Stimulated activated CD8-positive, alpha-beta memory T cell treated with anti-CD3 and anti-CD28 coated beads, Interleukin-7, amount 100 ng/mL, for 1 hour (primary cell): ENCODE measurements at places on chromosomes 4 and X.

- no peak for DNase-seq
These were observed 411.3 kb downstream of the SPRY1 start for GRCh38 chr4:123807866-123808265.

- DNase-seq: no peak
These were observed 234.3 kb downstream of the HS3ST1 start for GRCh38 chr4:11194431-11194830.

DNA sequence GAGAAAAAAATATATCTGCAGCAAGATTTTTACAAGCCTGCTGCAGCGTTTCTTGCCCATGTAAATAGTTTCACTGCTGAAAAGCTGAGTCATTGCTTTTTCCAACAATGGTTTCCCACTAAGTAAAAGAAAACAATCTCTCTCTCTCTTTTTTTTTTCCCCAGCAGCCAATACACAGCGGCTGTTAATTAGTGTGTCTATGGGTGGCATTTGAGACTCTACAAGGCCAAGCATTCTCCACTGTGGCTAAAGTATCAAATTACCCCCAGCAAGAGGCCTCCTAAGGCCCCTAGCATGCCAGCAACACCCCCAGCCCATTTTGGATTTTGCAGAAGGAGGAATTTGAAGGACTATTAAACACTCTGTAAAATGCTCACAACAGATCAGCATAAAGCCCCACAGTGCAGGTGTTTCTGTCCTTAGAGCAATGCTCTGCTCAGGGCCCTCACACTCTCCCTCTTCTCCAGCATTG, 837.4 kb downstream of the TRIML1 start:
- DNase-seq: no peak

DNA sequence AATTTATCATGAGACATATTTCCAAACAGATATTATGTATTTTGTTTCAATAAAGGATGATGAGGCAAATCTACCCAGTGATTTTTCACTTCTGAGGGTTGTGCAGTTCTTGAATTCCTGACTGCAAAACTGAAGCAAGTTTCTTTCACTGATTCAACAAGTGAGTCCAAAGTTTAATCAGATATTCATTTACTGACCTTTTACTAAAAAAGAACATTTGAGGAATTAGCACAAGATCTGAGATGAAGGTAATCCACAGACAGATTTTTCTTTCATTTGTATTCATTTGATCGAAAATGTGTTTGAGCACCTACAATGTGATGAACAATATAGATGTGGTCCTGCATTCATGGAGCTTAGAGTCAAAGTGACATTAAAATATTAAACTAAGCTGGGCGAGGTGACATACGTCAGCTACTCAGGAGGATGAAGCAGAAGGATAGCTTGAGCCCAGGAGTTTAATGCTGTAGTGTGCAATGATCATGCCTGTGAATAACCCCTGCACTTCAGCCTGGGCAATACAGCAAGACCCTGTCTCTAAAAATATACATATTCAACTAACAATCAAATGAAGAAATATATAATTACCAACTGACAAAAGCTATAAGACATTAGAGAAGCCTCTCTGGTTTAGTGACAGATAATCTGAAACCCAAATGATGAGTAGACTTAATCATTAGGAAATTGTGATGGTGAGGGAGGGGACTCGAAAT, 76.6 kb downstream of the ANXA3 start:
- DNase-seq: no peak

DNA sequence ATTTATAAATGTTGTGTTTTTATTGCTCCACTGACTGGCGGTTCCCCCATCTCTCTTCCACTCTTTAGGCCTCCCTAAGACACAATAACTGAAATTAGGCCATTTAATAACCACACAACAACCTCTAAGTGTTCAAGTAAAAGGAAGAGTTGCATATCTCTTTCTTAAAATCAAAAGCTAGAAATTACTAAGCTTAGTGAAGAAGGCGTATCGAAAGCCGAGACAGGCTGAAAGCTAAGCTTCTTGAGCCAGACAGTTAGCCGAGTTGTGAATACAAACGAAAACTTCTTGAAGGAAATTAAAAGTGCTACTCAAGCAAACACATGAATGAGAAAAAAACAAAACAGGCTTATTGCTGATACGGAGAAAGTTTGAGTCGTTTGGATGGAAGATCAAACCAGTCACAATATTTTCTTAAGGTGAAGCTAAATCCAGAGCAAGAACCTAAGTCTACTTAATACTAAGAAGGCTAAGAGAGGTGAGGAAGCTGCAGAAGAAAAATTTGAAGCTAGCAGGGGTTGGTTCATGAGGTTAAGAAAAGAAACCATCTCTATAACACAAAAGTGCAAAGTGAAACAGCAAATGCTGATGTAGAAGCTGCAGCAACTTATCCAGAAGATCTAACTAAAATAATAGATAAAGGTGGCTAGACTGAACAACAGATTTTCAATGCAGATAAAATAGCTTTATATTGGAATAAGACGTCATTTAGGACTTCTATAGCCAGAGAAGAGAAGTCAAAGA, 194.0 kb upstream of the TTC29 start:
- no peak for DNase-seq

DNA sequence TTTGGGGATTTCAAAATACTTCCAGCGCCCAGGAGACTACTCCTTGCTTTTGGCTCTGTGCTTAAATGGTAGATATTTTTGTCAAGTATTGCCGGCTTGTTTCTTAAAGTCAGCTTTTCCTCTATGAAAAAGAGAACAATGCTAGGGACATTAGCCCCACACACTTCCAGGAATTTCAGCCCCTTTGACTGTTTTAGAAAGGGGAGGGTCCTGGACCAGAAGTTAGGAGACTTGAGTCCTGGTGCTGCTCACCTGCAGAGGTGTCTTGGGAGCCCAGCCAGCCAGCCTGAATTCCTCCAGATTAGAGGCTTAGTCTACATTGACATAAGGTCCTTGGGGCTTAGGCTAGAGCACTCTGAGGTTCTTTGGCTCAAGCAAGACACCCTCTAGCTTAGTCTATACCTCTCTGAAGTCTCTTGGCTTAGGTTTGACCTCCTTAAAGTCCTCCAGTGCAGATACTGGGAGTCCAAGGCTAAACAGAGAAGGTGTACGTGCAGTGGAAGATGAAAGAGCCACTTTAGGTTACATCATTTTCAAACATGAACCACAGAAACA, 1.6 kb upstream of the SETD7 start:
- DNase-seq: no peak

DNA sequence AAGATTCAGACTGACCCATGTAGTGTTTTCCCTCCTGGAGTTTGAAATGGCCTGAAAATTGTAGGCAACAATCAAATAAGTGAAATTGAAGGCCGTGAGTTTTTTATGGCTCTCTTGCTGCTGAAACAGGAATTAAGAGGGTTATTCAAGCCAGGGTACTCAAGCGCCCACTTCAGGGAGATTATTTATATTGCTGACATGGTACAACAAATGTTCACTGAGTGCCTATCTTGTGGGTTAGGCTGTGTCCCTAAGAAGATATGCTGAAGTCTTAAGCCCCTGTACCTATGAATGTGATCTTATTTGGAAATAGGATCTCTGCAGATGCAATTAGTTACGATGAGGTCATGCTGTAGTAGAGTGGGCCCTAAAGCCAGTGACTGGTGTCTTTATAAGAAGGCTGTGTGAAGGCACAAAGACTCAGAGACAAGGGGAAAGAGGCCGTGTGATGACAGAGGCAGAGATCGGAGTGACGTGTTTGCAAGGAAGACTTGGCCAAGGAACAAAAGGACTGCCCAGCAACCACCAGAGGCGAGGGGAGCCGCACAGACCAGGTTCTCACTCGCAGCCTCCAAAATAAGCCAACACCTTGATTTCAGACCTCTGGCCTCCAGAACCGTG, 72.9 kb downstream of the MED28 start:
- DNase-seq: no peak

- DNase-seq: no peak
These were observed 41.5 kb downstream of the SHROOM3 start for GRCh38 chr4:76476571-76476970.
